ENCODE measurements at places on chromosomes 4 and X.
A peak's percentile ranks its signal among the peaks of the same experiment; 100 is the strongest.

DNA sequence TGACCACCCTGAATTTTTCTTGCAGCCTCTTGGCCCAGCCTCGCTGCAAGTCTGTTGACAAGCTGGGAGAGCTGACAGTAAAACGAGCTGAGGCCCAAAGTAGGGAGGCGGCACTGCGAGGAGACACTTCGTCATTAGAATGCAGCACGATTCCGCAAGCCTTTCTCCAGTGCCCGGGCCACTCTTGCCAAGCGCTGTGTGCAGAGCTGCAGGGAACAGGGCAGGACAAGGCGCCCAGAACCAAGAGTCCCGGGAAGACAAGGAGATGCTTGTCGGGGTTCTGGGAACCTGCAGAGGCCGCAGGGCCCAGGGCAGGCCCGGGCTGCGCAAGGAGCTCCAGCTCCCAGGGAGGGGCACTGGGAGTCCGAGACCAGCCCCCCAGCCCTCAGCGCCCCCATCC is 187.1 kb downstream of the BCOR start:
- no peak for DNase-seq

DNA sequence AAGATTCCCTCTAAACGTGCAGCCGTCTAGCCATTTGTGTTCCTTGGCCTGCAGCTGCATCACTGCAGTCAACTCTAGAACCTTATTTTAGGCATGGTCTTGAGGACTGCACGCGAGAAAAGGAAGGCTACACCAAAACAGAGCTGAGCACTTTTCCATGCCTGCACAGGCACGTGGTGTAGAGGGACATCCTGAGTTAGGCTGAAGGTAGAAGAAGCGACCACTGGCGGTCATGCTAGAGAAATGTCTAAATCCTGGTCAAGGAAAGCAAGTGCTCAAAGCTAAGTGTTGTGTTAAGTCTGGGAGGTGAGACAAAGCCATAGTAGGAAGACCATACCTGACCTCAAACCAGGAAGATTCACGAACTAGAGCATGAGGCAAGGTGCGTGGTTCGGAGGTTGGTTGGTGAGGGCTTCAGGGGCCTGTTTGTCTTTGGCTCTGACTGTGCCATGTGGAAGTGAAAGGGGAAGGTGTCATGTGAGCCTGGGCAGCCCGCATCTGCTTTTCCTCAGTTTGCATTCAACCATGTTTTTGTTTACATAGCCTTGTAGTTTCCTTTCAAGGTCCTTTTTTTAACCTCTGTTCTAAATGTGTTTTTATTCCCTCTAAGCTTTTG is 203.8 kb downstream of the AASDH start:
- no peak for DNase-seq

- DNase-seq = no peak
Measured at GRCh38 chr4:26104056-26104685, 190.2 kb downstream of the SMIM20 start.

GRCh38 chrX:47854474-47854873 is 17.8 kb downstream of the ZNF81 start:
- peak; percentile 11 for DNase-seq

GRCh38 chrX:44470816-44471215 is 71.8 kb downstream of the FUNDC1 start:
- no peak for DNase-seq

DNA sequence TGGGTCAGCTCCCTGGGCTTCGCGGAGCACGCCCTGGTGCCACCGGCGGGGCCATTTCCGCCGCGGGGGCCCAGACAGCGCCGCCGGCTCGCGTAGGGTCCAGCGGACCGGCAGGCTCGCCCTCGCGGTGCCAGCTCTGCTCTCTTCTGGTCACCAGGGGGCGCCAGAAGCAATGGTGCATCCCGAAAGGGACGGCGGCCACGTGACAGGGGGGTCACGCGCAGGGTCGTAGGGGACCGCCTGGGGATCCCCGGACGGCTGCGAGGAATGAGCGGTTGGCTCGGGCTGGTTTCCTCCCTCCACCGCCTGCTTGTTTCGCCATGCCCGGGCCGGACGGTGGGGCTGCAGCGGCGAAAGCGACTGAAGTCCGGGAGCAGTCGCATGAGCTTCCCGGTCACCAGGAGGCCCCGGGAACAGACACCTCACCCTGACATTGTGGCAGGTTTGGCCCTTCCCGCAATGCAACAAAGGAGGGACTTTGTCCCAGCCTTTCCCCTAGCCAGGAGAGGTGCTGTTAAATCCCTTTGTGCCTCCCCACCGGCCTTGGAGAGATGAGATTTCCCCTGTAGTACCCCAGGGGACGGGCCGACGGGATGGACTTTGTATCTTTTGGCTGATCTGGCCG is 15.8 kb downstream of the ZCCHC12 start:
- peak; percentile 46 for DNase-seq

GRCh38 chr4:185874516-185875230 is 62.7 kb upstream of the SORBS2 start:
- DNase-seq = peak; percentile 62

DNA sequence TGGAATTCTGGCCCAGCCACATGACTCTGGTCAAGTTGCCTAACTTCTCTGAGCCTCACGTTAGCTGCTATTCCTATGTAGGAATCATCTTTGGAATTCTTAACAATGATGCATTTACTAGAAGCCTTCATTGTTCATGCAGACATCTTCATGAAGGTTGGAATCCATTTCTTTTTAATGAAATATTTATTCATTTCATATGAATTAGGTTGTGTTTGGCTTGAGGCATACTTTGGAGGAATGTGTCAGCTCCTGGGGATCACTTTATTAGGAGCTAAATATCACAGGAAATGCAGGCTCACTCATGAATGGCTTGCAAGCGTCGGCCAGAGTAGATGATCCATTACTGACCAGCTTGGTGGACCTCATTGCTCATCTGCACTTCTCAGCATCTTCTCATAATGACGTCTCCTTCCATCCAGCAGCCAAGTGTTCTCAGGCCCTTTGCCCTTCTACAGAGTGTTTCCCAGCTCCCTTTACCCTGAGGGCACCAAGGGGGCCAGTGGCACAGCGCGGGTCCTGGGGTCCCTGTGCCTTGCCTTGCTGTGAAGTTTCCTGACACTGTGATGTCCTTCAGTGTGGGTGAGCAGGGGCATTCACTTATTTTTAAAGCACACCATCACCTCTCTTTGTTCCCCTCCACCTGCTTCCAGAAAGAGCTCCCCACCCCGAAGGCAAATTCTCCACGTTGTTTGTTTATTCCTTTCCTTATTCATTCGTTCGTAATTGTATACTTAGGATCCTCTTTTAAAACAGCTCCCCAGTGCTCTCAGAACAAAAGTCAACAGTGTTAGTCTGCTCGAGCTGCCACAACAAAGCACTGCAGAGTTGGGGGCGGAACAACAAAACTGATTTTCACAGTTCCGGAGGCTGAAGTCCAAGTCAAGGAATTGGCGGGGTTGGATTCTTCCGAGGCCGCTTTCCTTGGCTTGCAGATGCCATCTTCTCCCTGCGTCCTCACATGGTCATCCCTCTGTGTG is 106.8 kb downstream of the STK32B start:
- DNase-seq = peak; percentile 23

DNA sequence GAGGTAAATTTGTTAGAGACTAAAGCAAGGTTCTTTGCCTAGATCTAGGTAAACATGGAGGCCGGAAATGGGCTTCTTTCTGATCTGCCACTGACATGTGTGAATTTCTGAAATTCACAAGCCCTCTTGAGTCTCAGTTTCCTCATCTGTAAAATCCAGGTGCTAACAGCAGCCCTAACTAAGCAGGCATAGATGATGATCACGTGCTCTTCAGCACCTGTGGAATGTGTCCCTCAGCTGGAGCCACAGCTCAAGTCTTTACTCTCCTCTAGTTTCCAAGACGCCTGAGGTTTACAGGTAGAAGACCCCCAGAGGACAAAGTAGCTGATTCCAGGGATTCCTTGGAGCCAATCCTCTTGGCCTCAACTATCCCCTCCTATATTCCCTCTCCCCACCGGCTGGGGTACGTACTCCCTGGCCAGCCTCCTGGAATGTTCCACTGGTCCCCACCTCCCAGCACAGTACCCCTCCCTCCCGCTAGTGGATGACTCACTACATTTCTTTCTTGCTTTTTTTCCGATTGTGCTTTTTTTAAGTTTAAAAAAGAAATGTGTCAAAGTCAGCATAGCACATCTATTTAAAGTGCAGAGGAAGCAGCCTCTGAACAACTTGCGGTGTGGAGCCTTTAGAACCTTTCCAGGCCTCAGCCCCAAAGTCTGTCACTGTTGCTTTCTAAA is 98.4 kb downstream of the PHKA2 start:
- DNase-seq = peak; percentile 51

DNA sequence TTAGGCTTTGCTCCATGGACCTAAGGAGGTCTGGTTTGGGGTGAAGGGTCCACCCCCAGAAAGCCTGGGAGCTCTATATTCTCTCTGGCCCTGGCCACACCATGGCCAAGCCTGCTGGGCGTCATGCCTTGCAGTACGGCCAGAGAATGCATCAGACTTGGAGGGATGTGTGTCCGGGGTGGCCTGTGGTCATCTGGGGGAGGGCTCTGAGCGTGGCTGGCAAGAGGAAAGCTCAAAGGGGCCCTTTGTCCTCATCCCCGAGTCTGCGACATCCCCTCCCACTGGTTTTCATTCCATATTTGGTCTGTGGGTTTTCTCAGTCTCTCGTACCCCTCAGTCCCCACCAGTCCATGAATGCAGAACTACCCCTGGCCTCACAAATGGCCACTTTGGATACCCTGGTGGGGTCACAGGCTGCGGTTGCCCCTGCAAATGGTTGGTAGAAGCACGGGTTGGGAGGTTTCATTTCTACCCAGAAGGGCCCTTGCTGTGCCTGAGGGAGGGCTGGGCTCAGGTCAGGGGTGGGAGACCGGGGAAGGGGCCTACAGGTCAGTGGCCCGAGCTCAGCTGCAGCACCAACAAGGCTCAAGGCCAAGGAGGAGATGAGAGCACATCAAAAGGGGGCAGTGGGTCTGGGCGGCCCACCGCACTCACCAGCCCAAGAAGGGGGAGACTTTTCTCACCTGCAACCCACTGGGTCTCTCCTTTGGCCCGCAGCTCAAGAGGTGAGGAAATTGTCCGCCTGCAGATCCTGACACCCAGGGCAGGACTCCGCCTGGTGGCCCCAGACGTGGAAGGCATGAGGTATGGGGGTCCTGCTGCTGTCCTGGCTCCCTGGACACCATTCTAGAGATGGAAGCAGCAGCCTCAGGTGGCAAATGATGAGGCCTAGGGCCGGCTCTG is 30.2 kb downstream of the ZNF185 start:
- no peak for DNase-seq

GRCh38 chrX:44705817-44706551 is 137.8 kb upstream of the DUSP21 start:
- no peak for DNase-seq

GRCh38 chr4:12375805-12376204 is 947.1 kb upstream of the HS3ST1 start:
- no peak for DNase-seq

- DNase-seq = peak; percentile 1
Measured at GRCh38 chrX:140318296-140318695, 186.6 kb downstream of the SOX3 start.

DNA sequence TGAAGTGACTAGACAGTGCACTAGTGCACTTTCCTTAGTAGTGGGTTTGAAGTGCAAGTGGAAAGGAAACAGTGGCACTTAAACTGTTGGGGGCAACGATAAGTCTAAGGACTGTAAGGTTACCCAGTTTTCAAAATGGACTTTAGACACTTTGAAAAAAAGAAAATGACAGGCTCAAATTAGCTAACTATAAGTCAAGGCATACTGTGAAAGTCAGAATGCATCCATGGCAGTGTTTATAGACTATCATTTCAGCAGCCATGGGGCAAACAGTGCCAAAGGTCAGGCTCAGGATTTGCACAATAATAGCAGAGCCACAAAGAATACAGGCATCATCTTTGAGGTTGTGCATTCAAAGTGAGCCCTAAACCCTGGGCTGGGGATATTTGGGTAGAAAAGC is 104.4 kb downstream of the CXCL13 start:
- DNase-seq = no peak

GRCh38 chr4:26020881-26021280 is 106.9 kb downstream of the SMIM20 start:
- DNase-seq = peak; percentile 69

GRCh38 chr4:167424341-167425256 is 190.3 kb upstream of the SPOCK3 start:
- DNase-seq = no peak

DNA sequence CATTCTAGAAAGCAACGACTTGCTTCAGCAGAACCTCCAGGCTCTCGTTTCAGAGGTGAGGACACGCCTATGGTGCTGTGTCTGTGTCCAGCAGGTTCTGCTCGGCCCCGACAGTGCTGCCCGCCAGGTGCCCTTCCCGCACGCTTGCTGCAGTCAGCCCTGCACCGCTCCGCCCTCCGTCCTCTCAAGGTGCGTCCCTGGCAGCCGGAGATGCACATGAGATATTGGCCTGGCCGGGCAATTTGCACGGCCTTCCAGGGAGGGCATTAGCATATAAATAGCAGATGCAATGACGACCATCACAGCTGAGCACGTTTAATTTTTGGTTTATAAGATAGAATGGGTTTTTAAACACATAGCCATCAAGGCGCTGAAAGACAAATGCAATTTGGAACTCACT is 14.4 kb downstream of the UVSSA start:
- no peak for DNase-seq

DNA sequence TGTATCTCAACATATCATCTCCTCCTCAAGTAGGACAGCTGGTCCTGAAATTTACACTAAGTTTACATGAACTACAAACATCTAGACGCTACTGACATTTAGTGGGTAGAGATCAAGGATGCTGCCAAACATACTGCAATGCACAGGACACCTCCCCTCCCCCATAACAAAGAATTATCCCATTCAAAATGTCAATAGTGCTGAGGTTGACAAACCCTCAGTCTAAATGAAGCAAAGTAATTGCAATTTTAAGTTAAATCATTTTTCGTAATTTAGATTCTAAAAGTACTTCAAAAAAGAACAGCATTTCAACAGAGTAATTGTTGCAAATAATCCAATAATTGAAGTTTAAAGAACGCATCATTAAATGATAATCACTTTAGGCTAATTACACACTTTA is 1.2 kb downstream of the PRMT9 start:
- DNase-seq = no peak

GRCh38 chr4:185837415-185838103 is 25.6 kb upstream of the SORBS2 start:
- DNase-seq = no peak

DNA sequence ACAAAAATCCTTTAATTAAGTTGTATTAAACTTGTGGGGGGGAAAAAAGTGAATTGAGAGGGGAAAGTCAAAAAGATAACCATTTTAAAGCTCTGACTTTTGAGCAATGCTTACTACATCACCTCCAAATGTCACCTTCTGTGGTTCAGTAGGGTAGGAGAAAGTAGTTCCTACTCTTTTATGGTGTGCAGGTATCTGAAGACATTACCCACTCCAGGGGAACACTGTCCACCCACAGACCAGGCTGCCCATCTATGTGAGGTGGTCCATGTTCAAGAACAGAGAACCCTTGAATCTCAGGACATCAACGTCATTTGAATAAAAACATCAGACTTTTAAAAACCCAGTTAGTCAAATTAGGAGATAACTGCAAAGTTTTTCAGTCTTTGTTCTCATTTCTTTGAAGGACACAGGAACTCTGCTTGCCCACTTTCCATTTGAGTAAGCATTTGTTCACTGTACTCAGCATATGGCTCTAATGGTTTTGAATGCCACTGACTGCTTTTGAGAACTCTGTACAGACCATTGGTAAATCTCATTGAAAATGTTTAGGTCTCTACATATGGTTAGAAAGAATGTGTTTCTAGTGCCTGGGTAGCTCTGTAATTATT is 18.4 kb downstream of the NMU start:
- DNase-seq = no peak

- DNase-seq = no peak
Measured at GRCh38 chr4:151314479-151314878, 10.9 kb downstream of the SH3D19 start.

GRCh38 chr4:52657292-52657617 is 1.8 kb downstream of the USP46 start:
- no peak for DNase-seq

Measured in fibroblast of skin of right biceps (primary cell).